Suppressor macrophage (primary cell): ENCODE measurements at places on chromosomes 6 and 20.

GRCh38 chr6:169222126-169222525, 31.5 kb downstream of the THBS2 start:
- DNase-seq, result no peak

DNA sequence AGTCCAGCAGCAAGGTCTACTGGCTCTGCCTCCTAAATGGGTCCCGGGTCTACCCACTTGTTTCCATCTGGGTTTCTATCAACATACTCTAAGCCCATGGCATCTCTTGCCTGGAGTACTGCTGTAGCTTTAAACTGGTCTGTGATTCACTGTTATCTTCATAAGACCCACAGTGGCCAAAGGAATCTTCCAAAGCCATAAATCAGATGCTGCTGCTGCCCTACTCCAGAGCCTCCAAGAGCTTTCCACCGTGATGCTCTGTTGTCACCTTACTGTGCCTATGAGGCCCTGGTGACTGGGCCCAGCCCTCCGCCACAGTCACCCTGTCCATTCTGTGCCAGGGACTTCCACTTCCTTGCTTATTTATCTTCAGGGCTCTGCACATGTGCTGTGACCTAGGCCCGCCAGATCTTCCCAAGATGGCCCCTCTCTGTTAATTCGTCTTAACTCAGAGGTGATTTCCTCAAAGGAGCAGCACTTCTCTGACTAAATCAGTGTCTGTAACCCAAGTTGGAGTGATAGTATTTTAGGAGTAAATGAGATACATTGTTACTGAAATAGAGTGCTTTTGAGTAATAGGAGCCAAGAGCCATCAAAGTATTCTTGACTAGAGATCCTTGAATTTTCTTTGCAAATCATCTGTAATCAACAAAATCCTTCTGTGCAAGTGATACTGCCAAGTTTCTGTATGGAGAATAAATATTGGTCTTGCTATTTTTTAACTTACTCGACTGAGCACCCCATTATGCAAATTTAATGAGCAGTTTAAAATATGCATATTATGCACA, 102.5 kb downstream of the PPP1R14C start:
- DNase-seq, result no peak

DNA sequence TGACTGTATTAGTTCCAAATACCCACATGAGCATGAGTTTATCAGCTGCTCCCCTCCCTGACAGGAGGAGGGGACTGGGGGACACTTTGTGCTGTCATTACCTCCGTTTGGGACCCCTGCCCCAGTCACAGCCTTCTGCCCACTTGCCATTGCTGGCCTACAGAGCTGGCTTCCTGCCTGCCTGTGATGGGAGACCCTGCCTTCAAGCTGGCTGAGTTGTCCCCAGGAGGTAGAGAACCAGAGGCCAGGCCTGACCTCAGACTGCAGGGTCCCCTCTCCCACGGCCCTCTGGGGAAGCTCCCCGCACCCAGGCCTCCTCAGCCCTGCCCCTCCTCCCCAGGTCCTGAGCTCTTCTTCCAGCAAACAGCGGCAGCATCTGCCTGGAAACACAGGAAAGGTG, 105.5 kb downstream of the JPH2 start:
- DNase-seq, result no peak

DNA sequence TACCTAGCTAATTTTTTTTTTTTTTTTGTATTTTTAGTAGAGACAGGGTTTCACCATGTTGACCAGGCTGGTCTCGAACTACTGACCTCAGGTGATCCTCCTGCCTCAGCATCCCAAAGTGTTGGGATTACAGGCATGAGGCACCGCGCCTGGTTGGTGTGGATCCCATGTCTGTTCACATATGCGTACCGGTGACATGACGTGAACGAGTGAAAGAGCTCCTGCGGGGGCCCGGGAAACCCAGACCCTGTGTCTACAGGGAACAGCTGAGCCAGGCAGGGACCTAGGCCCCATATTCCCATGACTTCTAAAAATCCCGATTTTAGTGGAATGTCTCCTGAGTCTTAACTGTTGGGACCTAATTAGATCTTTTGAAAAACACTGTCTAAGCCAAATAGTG, 33.1 kb downstream of the VSTM2L start:
- DNase-seq, result no peak

GRCh38 chr20:42740226-42740870, 449.4 kb downstream of the PTPRT start:
- no peak for DNase-seq

- no peak for DNase-seq
Observed at GRCh38 chr20:39716796-39717341, 754.7 kb downstream of the DHX35 start.

- no peak for DNase-seq
Observed at GRCh38 chr6:95685822-95686221, 108.5 kb downstream of the MANEA start.

DNA sequence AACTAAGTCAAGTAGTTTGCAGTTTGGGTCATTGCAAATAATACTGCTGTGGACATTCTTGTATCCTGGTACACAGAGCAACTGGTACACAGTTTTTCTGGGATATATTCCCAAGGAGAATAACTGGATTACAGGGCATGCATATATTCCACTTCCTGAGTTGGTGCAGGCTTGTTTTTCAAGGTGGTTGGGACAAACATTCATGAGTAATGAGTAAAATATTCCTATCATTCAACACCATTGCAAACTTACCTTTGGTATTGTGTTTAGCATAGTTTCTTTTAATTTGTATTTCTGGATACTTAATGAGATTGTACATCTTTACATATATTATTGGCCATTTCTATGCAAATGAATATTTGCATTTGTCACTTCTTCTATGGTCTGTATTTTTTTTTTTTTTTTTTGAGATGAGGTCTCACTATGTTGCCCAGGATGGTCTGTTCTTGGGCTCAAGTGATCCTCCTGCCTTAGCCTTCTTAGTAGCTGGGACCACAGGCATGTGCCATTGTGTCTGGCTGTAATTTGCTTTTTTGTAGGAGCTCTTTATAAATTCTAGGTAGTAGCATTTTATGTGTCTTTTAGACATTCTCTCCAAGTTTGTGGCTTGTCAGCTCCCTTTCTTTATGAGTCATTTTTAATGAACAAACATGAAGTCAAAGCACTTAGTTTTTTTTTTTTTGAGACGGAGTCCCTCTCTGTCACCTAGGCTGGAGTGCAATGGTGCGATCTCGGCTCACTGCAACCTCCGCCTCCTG, 158.7 kb downstream of the SOX4 start:
- no peak for DNase-seq

DNA sequence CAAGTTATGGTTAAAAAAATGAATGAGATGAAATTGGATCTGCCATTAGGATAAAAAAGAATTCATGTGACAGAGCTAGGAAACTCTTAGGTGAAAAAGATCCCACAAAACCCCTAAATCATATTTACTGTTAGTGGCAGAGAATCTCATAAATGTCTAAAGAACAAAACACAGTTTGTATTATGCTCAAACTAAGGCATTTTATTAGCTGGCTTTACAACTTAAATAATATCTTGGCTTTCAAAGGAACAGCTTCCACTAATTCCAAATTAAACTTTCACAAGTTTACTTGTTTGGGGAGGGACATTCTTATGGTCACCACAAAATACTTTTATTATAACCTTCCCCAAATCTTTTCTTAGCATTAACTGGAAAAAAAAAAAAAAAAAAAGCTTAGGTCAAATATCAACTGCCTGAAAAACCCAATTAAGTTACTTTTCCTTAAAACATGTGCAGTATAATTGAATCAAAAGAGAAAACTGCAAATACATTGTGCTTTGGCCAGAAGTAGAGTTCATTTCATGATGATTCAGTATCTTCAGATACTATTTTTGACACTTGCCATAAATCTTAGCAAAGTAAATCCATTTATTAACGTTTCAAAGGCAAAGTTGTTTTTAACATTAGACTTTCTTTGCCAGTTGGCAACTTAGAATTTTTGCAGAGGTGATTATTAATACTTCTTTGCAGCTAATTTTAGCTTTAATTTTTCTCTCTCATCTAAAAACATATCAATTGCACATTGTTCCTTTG, 14.7 kb upstream of the ALDH8A1 start:
- no peak for DNase-seq

GRCh38 chr20:48819821-48820648, 7.8 kb downstream of the PREX1 start:
- no peak for DNase-seq

GRCh38 chr6:44699851-44700250, 312.3 kb downstream of the CDC5L start:
- no peak for DNase-seq

DNA sequence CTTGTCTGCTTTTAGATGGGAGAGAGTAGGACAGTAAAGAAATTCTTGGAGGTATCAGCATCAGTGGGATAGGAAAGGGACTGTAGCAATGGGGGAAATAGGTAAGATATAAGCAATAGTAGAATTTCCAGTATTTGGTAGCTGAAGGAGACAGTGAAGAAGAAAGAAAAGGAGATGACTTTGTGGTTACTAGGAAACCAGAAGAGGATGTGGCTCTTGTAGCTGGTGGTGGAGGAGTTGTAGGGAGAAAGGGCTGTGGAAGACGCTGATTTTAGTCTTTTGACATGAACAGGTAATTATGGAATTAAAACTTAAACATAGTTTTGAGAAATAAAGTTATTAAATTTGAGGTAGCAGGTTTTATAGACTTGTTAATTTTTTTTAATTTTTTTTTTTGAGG, 26.1 kb downstream of the SH3BGRL2 start:
- no peak for DNase-seq

GRCh38 chr6:125835221-125835744, 44.5 kb downstream of the NCOA7 start:
- DNase-seq, result peak; percentile 59

- no peak for DNase-seq
Observed at GRCh38 chr20:17809362-17810061, 109.7 kb downstream of the BANF2 start.

DNA sequence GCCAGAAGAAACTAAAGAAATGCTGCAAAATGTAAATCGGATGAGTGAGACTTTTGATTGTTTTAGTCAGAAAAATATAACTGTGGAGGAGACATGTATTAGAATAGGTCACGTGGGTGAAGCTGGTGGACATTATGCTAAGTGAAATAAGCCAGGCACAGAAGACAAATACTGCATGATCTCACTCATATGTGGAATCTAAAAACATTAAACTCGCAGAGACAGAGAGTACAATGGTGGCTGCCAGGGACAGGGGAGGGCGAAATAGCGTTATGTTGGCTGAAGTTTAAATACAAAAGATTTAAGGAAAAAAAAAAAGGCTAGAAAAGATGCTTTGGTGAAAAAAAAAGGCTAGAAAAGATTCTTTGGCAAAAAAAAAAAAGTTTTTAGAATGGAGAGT, 63.5 kb upstream of the HDDC2 start:
- no peak for DNase-seq

GRCh38 chr6:138499303-138500018, at the start of gene NHSL1:
NHSL1 (minus strand) TSS chr6:138499494; CDS start chr6:138499290, 204 bp downstream.
- peak; percentile 63 for DNase-seq

GRCh38 chr6:111414373-111414772, 68.6 kb downstream of the REV3L start:
- DNase-seq, result no peak

- no peak for DNase-seq
Observed at GRCh38 chr20:3997446-3997845, 17.9 kb downstream of the RNF24 start.

DNA sequence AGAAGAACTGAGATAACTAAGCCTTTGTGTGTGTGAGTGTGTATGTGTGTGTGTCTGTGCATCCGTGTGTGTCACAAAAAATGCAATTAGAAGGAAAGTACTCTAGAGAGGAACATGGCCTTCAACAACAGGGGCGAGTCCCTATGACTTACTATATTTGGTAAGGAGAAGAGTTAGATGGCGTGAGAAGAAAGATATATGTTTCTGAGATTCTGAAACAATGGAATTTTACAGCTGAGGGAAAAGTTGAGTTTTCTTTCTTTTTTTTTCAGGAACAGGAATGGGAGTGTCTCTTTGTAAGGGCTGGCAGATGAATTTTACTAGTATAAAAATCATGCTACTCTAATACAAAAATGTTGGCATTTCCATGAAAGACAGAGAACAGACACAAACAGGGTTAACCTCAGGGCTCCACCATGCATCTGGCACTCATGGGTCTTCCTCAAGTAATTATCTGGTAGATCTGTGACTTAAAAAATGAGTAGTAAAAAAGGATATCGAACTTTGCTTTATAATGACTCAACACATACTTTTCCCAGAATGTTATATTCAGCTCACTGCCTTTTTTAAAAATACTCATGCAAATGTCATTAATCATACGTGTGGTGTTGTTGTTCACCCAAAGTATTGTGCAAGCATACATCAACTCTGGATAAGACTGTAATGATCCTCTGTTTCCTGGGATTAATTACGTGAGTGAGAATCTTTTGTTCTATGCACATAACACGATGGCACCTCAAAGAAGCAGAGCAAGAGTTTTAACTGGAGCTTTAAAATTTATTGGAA, 12.8 kb upstream of the SASH1 start:
- no peak for DNase-seq

DNA sequence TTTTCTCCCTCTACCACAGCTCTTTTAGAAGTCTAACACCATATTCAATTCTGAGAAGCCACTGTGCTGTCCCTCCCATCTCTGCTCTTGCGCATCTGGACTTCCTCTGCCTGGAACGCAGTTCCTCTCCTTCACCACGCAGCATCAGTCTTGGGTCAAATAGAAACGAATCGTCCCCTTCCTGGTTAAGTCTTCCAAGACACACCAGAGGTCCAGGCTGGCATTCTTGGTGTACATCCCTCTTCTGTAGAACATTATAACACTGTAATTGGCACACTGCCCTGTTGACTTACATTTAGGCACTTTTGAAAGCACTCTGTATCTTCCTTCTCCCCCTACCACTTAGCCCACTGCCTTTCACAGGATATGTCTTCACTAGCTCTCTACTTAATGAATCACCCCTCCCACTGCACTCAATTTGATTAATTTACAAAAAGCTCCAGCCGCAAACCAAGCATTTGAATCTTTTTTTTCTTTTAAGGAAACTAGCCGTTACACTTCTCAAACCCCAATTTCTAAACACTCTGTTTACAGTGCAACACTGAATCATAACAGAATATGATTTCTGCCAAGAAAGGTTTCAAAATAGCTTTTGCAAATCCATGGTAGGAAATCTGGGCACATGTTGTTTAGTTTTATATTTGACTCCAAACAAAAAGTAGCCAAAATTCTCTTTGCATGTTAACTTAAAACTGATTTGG, 140.8 kb upstream of the CARMIL1 start:
- DNase-seq, result peak; percentile 87

- no peak for DNase-seq
Observed at GRCh38 chr6:10151144-10151915, 263.5 kb downstream of the TFAP2A start.

DNA sequence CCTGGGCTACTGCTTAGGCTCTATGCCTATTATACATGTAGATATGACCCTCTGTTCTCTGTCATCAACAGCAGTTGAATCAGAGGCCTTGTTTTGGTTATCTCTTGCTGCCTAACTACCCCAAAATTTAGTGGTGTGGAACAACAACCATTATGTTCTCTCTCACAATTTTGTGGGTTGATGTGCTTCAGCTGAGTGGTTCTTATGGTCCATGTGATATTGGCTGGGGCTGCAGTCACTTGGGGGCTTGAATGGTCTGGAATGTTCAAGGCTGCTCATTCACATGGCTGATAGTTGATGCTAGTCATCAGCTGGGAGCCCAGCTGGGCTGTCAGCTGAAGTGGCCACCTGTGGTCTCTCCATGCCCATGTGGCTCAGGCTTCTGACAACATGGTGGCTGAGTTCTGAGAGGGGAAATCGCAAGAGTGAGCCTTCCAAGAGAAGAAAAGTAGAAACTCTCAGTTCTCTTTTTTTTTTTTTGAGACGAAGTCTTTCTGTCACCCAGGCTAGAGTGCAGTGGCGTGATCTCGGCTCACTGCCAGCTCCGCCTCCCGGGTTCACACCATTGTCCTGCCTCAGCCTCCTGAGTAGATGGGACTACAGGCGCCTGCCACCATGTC, 47.8 kb downstream of the SHLD1 start:
- peak; percentile 48 for DNase-seq
